ENCODE measurements at places on chromosomes 3 and 15.

DNA sequence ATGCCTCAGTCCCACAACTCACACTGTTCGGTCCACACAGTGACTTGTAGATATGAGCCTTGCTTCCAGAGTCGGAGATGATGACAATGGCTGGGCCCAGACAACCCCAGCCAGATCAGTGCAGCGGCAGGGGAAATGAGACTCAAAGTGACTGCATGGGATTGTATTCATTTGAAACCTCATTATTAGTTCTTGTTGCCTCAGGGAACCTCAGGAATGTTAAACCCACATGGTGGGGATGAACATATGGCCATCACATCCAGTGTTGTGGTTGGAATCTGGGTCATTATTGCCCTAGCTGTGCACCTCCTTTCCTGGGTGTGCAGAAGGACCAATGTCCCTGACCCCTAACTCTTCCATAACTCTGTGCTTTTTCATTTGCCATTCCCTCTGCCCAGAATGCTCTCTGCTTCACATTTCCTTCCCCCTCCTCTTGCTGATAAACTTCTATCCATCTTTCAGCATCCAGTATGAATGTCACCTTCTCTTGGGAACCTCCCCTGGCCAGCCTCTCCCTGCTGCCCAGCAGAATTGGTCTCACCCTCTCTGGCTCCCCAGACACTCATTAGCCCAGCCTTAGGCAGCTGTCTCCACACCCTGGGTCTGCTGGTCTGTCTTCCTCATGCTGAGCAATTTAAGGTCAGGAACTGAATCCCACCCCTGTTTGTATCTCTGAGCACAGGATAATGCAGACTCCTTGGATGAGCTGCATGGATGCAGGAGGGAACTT is 67.0 kb upstream of the TNFAIP8L3 start:
- no peak for DNase-seq

DNA sequence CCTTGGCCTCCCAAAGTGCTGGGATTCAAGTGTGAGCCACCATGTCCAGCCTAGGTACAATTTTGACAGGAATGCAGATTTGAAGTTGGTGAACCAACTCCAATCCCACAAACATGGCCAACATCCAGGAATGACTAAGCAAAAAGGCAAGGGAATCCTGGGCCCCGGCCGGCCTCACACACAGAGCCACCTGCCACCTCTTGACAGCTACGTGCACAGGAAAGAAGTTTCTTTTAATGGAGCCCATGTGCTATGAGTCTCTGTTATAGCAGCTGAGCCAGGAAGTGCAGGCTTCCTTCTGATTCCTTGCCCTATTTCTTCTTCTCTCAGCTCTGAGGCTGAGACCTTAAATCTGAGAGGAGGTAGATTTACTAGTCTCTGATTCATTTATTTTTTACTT is 8.8 kb downstream of the TMEM40 start:
- peak; percentile 61 for DNase-seq

GRCh38 chr3:43331381-43331780 is 45.0 kb downstream of the SNRK start:
- no peak for DNase-seq

GRCh38 chr15:39459548-39459947 is 121.3 kb upstream of the THBS1 start:
- no peak for DNase-seq

DNA sequence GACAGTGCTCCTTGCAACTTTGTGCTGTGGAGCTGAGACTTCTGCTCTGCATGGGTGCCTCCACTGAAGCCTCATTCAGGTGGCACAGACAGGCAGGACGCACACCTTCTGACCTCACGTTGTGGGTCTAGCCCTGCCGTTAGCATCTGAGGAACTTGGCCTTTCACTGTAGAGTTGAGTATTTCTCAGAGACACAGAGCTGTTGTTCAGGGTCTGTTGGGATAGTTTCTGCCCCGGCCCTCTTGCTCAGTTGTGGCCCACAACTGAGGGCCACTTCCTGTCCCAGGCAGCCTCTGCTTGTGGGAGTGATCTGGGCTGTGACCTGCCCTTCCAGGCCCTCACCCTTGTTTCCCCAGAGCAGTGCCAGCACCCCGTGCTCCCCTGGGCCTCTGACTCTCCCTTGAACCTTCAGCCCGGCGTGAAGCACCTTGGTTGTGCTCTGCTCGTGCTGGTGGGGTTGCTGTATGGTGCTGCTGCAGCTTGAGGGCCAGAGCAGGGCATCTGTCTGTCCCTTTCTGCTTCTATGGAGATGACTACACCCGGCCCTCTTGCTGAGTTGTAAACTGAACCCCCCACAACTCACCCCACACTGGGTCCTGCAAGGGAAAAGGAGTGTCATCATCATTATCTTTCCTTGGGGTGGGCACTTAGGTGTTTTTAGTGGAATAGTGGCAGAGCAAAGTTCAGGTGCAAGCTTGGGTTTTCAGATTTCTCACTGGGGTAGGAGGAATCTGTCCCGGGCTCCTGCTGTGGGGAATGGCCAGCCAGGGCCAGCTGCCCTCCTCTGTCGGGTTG is 11.7 kb downstream of the BAHD1 start:
- no peak for DNase-seq

DNA sequence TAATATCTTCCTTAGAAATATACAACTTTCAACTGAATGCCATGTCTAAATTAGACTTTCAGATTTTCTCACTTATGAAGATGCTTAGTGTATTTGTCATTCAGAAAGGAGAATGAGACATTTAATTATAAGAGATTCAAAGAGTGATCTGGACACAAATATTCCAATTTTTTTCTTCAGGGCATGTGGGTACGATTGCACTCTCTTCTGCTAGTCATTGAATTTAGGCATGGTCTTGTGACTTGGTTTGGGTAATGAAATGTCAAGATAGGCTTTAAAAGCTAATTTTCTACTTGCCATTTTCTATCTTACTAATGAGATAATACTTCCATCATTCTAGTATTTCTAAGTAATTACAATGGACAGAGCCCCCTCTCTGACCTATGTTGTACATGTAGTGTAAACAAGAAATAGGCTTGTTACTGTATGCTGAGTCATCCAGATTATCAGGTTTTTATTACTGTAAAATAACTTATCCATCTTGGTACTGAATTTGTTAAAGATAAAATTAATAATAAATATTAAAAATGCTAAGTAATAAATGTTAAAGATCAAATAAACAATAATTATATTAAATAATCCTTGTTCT is 770.8 kb upstream of the BCHE start:
- no peak for DNase-seq

- DNase-seq, result no peak
Observed at GRCh38 chr15:96687388-96688107, 357.0 kb downstream of the NR2F2 start.

DNA sequence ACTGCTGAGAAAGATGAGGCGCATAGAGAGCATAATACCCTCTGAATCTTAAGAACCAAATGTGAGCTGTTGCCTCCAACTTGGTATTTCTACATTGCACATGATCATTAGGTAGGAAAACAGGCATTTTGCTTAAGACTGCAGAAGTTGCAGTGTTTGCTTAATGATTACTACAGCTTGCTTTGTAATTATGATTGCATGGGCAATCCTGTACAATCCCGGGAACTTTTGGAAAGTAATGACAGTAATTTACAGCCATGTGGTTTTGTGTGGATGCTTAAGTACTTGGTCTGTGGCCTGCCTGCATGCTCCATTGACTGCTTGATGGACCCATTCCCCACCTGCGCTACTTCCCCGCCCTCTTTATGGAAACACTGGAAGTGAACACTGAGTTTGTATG is 301.1 kb downstream of the DIPK2A start:
- DNase-seq, result no peak

- no peak for DNase-seq
Observed at GRCh38 chr3:155064920-155065319, 15.2 kb upstream of the MME start.

DNA sequence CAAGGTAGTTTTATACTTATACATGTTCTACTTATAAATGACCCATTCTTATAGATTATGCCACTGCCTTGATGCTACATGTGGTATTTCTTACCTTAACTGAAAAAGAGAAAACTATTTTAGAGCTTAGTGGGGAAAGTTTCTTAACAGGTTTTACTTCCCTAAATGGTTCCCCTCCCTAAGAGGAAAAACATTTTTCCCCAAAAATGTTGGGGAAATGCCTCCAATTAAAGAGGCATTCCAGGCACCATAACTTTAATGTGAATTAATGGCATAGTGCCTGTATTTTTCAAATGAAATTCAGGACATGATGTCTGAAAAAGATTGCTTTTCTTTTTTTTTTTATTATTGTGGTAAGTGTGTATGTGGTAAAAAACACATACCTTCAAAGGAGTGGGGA is 22.6 kb downstream of the GOLM2 start:
- DNase-seq, result no peak

GRCh38 chr3:2735392-2735894 is 374.7 kb downstream of the IL5RA start:
- no peak for DNase-seq

DNA sequence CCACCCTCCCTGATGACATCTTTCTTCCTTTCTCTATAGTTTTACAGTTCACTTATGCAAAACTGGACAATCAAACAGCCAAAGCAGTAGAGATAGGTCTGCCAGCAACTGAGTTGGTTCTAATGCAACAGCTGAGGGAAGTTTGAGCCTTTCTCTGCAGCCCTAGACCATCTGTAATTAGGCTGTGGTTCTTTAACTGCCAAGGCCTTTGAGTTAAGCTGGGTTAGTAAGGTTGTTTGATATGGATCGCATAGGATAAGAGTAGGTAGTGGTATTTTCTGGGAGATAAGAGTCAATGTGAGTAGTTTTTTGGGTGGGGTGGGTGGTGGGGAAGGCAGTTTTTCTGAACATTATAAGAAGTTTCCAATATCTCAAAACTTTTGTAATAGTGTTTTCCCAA is 3.0 kb downstream of the RPL39L start:
- DNase-seq, result no peak

GRCh38 chr3:4593014-4593413 is 99.9 kb downstream of the ITPR1 start:
- no peak for DNase-seq

DNA sequence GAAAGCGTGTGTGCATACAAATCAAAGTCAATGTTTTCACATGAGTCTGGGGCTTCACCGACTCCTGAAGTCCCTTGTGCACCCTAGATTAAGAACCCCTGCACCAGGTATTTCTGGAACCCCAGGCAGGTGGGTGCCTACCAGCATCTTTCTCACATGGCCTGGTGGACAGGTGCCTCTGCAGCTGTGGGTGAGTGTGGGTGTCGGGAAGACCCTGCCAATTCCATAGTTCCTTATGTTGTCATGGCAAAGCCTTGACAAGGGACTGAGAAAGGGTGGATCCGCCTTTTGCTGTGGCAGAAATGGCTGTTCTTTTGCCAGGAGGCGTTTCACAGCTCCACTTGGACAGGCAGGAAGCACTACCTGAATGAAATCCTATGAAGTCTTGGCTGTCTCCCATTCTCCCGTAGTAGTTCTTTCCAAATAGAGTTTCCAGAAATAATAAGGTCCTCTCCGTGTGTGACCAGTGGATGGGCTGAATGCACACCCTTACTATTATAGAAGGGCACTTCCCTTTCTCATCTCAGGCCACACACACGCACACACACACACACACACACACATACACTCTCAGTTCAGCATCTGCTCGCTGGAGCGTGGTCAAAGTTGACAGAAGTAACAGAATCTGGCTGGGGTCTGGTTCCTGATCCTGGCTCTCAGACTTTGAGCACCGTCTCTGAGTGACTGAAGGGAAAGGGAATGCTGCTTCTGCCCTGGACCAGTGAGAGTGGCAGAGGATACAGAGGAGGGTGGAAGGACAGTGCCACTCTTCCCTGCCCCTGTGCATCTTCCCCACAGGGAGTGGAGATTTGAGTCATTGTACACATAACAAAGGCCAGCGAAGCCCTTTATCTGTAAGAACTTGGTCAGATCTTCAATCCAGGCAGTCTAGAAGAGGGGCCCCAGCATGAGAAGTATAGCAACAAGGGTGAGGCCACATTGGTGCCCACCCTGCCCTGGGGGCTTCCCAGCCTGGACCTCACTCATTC is 38.7 kb downstream of the PDIA5 start:
- no peak for DNase-seq

All from breast epithelium (tissue), 4 donors.